T-helper 1 cell (primary cell): ENCODE measurements at places on chromosomes 7 and 10.

DNA sequence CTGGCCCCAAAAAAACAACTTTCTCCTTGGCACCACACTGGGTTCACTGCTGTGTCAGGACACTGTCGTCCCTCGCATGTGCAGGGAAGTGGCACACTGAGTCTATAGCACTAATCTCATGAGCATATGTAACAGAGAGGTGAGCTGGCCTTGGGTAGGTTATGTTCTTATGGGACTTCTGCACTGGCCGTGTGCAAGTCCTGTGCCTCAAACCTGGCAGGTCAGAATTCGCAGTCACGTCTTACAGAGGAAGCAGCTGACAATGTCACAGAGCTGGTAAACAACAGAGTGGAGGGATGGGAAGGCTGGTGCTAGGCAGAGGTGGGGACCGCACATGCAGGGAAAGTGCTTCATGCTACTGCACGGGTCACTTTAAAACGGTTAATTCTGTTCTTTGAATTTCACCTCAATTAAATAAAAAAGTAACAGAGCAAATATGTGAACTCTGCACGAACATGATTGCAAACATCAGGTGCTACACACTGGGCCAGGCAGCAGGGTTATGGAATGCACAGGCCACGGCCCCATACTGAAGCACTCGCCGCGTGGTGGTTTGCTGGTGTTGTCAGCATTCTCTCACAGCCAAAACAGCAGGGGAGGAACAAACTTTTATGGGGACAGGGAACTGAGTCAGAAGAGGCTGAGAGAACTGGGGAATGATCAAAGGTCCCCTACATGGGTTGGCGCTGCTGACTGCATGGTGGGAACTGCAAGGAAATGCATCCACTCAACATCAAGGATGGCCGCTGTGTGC is 54.2 kb downstream of the VOPP1 start:
- DNase-seq: no peak

GRCh38 chr7:135179321-135179925 is 8.9 kb upstream of the CYREN start:
- DNase-seq: no peak

- no peak for DNase-seq
Measured at GRCh38 chr7:111408724-111409123, 153.6 kb downstream of the IMMP2L start.

DNA sequence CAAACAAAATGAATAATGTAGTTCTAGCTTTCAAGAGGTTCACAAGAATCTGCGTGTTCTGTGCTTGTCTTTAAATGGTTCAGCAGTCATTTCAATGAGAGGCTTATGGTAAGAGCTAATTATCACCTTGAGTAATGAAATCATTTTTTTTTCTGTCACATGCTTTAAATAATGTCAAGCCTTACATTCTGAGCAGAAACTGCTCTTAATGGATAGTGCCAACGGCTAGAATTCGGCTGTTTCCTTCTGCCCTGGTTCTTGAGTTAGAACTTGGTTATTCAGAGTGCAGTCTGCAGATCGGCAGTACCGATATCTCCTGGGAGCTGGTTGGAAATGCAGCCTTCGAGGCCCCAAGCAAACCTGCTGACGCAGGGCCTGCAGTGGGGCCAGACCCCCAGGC is 316.2 kb downstream of the CAMK1D start:
- no peak for DNase-seq

- DNase-seq: no peak
Measured at GRCh38 chr7:138713191-138713590, 12.0 kb upstream of the SVOPL start.
